ENCODE measurements at places on chromosomes 1 and 21.

DNA sequence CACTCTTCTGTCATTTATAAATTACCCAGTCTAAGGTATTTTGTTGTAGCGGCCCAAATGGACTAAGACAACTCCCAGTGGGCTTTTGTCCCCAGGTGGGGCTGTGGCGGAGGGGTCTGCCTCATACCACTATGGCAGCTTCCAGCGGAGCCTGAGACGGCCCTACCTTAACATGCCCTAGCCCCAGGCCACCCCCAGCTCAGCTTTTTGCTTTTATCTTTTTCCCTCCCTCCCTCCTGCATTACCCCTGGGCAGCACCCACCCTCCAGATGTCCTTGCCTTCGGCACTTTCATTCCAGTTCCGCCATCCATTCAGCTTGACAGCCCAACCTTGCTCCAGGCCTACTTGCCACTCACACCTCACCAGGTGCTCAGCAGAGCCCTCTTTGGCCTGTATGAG, 307.3 kb downstream of the PTPRU start:
- no peak for DNase-seq

GRCh38 chr1:231194843-231195516, 33.1 kb downstream of the TRIM67 start:
- DNase-seq: no peak

DNA sequence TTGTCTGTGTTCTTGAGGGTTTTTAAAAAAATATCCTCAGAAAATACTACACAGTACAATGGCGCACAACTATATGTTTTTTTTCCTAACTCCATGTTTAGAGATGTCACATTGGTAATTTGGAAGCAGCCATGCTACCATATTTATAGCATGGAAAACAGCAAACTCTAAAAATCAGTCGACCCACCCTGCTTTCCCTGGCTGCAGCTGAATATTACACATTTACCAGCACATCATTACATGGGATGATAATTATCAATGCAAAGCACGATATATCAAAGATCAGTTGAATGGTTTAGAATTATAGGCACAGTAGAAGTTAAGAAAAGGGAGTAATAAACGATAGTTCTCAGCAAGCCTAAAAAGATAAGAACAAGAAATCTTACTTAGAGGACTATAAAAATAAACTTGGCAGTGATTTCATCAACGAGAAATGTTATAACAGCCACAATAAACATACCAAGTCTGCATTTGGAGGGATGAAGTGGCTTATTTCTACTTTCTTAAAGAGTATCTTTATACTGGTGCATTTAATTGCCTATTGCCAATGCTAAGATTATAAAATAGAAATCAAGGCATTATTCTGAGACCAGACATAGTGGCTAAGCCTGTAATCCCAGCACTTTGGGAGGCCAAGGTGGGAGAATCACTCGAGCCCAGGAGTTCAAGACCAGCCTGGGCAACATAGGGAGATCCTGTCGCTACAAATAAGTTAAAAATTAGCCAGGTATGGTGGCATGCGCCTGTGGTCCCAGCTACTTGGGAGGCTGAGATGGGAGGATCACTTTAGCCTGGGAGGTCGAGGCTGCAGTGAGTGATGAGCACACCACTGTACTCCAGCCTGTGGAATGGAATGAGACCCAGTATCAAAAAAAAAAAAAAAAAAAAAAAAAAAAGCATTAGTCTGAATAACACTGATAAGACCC, 43.4 kb downstream of the WDR64 start:
- DNase-seq: no peak

GRCh38 chr1:75724472-75725022, at the start of gene ACADM:
Gene ACADM (plus strand): TSS chr1:75724709. CDS start chr1:75724788, 79 bp downstream.
- peak; percentile 80 for DNase-seq

DNA sequence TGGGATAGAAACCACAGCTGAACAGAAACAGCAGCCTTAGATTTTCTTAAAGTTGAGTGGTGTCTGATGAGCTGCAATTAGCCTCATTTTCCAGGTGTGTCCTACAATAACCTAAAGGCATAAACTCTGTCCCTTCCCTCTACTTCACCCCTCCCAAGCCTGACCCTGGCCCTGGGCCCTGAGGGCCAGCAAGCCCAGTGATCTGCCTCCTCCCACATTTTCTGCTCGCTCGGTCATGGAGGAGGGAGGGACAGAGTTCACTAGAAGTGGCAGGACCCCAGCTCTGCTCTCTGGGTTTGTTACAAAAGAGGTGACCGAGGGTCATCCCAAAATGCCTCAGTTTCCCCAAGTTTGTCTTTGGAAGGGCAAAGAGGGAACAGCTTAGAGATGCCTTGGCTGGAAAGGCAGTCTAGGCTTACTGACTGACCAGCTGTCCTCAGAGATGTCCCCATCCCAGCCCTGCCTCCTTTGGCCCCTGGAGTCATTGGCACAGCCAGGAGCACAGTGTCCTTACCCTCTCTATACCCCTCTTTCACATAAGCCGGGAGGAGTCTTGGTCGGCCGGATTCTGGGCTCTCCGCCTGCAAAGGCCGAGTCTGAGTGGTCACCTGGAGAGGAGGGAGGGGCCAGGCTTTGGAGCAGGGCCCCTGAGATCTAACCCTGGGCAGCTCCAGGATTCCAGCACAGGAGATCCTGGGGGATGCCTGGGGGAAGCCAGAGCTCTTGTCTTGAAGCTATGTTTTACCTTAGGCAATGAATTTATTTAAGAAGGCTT, 172.7 kb downstream of the PTPRU start:
- no peak for DNase-seq

DNA sequence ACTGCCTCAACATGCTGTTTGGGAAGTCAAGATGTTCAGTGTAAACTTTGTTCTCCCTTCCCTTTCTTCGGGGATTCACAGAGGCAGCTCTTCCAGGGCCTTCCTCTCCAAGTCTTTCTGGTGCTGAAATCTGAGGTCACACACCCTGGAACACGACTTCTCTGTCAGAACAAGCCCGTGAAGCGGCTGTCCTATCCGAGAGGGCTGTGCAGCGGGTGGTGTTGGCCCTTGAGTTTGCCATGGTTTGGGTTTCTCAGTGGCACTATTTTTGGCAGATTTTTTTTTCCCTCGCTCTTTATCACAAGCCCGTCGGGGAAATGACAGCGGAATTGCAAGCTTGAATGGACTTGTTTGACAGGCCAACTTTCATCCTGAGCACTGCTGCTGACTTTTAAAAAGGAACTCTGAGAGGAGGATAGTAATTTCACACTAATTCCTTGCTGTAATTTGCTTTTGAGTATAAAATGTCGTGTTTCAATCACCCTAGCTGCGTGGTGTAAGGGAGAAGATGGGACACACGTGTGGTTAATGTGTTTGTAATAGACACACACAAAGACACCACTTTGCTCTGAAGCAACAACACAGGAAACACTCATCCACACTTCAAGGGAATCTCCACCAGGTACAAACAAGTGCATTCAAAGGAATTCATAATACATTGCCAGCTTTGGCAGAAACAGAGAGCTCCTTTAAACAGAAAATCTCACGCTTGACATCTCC, 60.1 kb upstream of the TARBP1 start:
- no peak for DNase-seq

DNA sequence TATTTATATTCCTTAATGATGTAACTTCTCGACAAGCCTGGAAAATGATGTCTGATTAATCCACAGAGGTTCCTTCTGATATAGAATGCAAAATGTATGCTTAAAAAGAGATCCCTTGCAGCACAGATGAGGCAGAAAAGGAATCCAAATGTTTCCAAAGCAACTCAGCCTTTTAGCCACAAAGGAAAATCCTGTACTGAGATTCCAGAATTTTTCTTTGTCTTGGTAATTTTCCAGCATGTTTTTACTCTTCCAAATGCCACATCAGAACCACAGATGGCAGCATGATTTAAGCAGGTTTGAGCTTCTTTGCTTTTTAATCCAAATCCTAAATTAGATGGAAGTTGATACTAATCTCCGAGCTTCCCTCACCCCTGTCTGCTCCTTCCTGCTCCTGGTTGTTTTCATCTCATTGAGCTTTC, 176.4 kb upstream of the PALMD start:
- no peak for DNase-seq

- DNase-seq: no peak
These were observed 69.9 kb downstream of the TMEM53 start for GRCh38 chr1:44604157-44604955.

GRCh38 chr1:23544444-23545389, 13.7 kb upstream of the E2F2 start:
- peak; percentile 54 for DNase-seq

GRCh38 chr1:43134068-43134467, 38.0 kb downstream of the EBNA1BP2 start:
- DNase-seq: no peak

GRCh38 chr21:37206496-37206895, 60.6 kb downstream of the VPS26C start:
- DNase-seq: no peak
